ENCODE measurements at places on chromosomes 11 and 22. TPM values are rescaled to one million over a fixed set of nuclear protein-coding genes. Genes with fewer than 3 reads are reported as not detected.

DNA sequence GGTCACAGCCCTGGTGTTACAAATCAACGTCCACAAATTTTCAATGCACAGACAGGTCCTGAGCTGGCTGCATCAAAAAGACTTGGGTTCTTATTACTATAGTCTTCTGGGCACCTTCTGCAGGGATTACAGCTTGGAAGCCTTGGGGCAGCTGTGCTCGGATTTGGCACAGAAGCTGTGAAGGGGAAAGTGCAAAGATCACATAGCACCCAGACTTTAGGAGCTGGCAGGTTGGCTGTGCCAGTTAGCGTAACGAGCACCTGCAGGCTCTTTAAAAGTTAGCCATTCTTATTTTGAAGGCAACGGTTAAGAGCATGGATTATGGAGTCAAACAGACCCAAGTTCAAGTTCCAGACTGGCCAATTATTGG lies 100.4 kb downstream of the ARL14EP start:
- DNase-seq: no peak

GRCh38 chr22:43092085-43092484 lies 2.9 kb upstream of the TTLL1 start:
- no peak for DNase-seq

DNA sequence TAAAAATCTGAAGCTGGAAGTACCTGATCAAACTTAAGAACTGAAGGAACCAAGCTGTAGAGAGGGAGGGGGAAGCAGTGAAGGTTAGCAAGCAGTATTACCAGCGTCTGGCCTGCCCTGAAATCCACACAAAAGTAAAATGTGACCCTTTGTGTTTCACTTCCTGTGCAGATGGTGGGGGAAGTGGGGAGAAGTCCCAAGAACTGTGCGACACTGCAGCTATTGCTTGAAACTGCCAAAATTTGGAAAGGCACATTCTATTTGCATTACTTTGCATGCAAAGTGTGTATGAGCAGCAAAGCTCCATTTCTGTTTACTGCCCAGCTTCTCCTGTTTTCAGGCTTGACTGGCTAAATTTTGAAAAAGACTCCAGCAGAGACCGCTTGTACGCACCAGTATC lies 72.1 kb upstream of the BMAL1 start:
- no peak for DNase-seq

DNA sequence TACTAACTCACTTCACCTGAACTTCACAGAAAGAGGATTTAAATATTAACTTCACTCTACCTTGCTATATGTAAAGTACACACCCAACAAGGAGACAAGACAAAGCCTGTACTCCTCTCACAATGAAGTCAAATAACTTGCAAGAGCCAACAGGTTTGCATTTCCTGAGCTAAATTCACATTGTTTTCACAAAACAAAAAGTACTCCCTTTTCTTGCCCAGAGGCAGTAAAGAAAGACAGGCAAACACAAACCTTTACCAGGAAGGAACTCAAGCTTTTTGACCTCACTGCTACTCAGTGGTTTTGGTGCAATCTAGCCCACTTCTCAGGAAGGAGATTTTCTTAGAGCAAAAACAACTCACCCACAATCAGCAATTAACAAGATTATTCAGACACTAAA lies 15.7 kb downstream of the USP28 start:
- DNase-seq: no peak

Gene NRXN2
- total RNA-seq: not detected

Gene OR51E2
- total RNA-seq: not detected

Gene NPAS4
- not detected for total RNA-seq
